Stimulated activated CD8-positive, alpha-beta memory T cell treated with anti-CD3 and anti-CD28 coated beads, Interleukin-4, amount 100 ng/mL, for 24 hours (primary cell): ENCODE measurements at places on chromosomes 2 and 18.

DNA sequence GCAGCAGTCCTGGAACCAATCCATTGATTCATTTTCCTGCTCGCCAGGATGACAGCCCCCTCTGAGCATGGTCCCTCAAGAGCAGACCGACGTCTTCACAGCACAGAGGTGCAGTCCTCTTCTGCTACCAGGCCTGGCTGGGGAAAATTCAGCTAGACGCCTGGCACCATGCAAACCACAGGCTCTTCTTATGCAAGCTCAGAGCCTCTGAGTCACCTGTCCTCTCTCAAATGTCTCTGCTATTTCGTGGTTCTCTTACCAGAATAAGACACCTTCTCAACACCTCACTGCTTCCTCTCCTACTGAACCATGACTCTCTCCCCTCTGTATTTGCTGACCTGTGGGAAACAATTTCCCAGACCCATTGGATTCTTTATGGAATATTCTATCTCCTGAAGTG is 79.8 kb upstream of the CYRIA start:
- no peak for DNase-seq

DNA sequence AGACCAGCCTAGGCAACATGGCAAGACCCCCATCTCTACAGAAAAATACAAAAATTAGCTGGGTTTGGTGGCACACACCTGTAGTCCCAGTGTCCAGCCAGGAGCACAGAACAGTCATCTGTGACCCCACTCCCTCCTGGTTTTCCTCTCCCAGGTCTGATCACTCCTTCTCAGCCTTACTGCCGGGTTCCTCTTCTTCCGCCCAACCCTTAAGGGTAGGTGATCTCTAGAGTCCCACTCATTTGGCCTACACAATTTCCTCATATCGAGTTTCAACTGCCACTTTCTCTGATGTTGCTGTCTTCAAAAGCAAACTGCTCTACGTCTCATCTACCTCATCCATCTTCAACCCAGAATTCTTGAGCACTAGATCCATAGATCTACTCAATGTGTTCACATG is 13.4 kb upstream of the MAT2A start:
- DNase-seq = no peak

DNA sequence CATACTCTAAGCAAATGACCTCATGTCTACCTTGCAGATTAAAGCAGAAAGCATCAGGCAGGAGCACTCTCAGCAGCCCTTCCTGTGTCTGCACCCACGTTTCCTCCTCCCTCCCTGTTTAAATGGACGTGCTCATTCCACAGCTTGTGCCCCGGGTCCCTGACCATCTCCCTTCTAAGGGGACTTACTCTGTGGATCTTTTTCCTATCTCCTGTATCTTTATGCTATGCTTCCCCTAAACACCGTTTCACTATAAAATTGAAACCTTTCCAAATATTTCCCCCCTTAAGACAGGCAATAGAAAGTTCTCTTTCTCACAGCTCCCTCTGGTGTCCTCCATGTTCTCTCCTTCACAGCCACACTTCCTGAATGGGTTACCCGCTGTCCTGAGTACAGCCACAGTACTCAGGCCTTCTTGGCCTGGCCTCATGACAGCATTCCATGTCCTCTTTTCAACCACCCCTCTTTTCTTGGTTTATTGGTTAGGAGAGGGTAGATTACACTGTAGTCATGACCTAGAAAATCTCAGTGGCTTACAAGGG is 41.1 kb downstream of the TMEM185B start:
- DNase-seq = no peak

DNA sequence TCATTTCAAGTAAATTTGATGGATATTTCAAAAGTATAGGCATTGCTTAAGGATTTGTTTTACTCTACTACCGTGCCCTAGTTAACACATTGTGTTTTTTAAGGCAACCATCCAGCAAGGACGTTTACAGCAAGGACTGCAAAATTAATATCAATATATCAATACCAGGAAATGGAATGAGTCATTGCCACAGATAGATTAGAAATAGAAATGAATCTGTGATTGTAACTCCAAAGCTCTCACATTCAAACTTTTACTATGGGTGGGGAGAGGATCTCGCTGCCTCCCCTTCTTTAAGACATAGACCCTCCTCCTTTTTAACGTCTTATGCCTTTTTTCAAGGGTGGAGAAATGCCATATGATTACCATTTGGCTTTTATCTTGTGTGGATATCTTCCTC is 3.8 kb downstream of the CD28 start:
- no peak for DNase-seq

DNA sequence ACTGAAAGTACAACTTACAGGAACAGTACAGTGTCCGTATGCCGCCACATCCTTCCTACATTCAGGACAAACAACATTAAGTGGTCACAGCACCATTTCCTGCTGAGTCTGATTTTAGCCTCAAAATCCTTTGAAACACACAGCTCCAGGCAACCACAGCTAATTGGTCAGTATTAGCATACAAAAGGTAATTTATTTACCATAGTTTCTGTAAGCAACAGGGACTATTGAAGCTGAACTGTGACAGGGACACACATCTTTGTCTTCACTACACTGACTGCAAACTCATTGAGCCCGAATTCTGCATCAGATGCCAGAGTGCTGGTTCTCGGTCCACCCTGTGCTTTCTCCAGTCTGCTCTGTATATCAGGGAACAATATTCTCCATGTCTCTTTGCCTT is 151.8 kb downstream of the ST6GAL2 start:
- DNase-seq = no peak

DNA sequence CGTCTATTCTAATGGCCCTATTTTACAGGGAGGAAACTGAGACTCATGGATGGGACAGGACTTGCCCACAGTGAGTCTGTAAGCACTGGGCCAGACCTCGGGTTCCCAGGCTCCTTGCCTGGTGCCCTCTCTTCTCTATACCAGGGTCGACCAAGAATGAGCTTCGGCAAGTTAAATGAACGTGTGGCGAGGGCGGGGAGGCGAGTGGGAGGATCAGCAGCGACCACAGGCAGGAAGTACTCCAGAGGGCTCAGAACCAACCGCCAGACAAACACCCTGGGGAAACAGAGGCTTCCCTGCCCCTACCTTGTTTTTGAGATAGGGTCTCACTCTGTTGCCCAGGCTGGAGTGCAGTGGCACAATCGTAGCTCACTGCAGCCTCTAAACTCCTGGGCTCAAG is 177.7 kb upstream of the SMAD2 start:
- DNase-seq = no peak

- no peak for DNase-seq
Measured at GRCh38 chr18:49778826-49779465, 34.4 kb downstream of the ACAA2 start.

DNA sequence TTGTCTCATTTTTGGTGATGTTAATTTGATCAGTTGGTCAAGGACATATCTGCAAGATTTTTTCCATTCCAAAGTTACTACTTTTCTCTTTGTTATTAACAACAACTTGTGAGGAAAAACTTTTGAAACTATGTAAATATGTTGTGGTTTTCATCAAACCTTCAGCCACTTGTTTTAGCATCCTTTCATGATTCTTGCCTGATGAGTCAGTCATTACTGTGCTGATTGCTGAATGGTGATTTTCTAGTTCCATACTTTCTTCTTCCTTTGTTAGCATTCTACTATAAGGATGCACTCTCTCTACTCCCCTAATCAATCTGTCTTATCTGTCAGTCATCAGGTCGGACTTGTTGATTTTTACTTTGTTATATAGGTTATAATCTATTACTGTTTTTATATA is 10.9 kb downstream of the TMEM87B start:
- no peak for DNase-seq

GRCh38 chr18:23453680-23454058 is 582 bp downstream of the RIOK3 start:
- DNase-seq = no peak

- DNase-seq = no peak
Measured at GRCh38 chr2:69231612-69232277, 155.3 kb downstream of the GFPT1 start.

- DNase-seq = no peak
Measured at GRCh38 chr2:37871456-37872191, 53.5 kb upstream of the RMDN2 start.

DNA sequence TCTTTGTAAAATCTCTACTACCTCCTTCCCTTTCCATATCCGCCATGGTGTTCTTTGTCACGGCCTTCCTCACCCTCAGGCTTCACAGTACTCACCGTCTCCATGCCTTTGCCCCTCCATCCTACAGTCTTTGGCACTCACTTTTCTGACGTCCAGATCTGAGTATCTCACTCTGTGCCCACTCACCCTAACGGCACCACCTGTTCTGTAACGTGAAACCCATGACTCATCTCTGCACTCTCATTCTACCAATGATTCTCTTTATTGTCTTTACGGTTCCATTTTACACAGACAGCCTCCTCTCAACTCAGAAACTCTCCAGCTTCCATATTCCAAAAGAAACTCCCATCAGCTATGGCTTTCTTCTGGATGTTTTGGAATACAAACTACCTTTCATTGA is 56.7 kb downstream of the NETO1 start:
- no peak for DNase-seq

GRCh38 chr18:47978603-47979002 is 48.1 kb upstream of the SMAD2 start:
- DNase-seq = no peak

- no peak for DNase-seq
Measured at GRCh38 chr18:785242-785641, 26.8 kb downstream of the YES1 start.

GRCh38 chr2:55173438-55174054 is 58.5 kb downstream of the CLHC1 start:
- DNase-seq = no peak

- no peak for DNase-seq
Measured at GRCh38 chr18:49064889-49065288, 114.1 kb upstream of the SMAD7 start.

DNA sequence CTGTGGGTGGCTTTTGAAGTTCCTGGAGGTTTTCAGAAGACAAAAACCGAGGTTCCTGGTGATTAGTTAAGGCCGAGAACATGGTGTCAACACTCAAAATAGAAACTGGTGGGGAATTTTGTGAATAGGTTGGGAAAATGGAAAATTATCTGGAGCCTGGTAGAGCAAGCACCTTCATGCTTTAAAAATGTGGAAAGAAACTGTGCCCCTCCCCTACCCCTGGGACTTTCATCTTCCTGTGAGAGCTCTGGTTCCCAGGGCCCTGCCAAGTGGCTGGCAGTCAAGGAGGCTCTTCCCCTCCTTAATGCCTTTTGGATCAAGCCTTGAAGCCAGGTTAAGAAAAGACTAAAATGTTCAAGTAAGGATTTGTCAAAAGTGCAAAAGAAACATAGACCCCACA is 1.9 kb upstream of the CRACDL start:
- DNase-seq = no peak

- DNase-seq = no peak
Measured at GRCh38 chr2:111897630-111897923, 830 bp upstream of the MERTK start.

DNA sequence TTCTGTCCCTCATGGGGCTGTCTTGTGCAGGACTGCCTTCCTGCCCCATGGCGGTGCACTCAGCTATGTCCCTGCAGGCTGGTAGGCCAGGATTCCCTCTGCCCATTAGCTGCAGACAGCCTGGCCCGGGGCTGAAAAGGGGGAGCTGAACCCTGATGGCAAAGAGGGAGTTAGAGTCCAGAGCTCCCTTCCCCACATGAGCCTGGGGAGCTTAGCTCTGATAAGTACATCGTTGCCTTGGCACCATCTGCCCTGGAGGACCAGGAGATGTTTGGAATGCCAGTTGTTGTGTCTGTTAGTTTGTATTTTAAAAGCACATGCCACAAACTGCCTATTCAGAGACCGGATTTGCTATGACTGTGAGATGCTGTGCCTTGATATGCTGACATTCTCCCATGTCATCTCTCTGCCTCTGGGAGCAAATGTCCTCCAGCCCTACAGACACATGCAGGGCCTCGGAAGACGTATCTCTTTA is 65.1 kb upstream of the AFF3 start:
- no peak for DNase-seq

DNA sequence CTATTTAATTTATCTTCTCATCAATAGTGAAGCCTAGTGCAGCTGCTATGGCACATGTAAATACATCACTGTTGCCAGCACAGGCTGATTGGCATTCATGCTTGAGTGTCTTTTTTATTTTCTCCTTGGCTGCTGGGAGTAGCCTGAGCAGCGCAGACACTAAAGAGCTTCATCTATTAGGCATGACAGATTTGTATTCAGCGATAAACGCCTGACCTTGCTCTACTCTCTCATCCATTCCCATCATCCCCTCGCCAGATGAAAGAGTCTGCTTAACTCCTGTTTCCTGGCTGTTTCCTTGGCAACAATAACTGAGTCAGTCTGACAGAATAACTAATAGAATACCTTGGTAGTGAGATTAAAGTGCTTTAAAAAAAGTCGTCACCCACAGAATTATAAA is 753.6 kb downstream of the DCC start:
- DNase-seq = no peak

GRCh38 chr2:146544701-146545100 is 1300.1 kb upstream of the ACVR2A start:
- DNase-seq = no peak

DNA sequence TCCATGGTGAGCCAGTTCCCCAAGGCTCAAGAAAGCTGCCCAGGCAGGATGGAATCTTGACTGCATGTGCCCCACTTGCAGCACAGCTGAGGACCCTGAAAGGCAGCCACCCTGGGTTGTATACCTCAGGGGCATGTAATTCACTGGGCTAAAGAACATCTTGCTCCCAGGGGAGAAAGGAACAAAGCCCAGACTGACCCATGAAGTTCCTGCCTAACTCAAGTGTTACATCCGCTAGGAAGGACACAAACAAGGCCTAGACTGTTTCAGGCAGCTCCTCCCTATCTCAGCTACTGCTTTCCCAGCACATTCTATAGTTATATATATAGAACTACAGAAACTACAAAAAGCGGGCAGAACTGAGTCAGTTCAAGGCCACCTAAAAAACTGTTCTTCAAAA is 69.0 kb downstream of the RBM43 start:
- no peak for DNase-seq

- no peak for DNase-seq
Measured at GRCh38 chr18:10690366-10690765, 164.5 kb downstream of the NAPG start.

DNA sequence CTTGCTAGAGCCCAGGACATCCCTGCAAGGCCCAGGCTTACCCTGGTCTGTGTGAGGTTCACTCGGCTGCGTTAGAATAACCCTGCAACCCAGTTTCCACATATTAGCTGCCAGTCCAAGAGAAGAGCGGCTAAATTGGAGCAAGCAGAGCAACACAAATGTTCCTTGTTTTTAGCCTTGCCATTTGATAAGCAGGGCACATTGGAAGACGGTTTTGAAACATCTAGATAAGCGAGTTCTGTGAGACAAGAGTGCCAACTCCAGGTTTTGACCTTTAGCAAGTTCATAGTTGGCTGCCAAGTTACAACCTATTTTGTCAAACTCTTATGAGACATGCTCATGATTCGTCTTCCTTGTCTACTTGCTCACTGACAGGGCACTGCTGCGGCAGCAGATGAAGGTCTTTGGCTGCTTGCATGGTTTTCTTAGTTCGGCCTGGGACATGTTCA is 23.5 kb downstream of the DPP4 start:
- DNase-seq = no peak

- no peak for DNase-seq
Measured at GRCh38 chr2:187310701-187311100, 137.4 kb downstream of the CALCRL start.

- DNase-seq = no peak
Measured at GRCh38 chr2:28193630-28194403, 198.8 kb upstream of the FOSL2 start.
